GF-D8 (cell line): ENCODE measurements at places on chromosomes 6 and 20.
A peak's percentile ranks its signal among the peaks of the same experiment; 100 is the strongest.

- DNase-seq: no peak
Measured at GRCh38 chr6:101747716-101748115, 354.2 kb downstream of the GRIK2 start.

- DNase-seq: no peak
Measured at GRCh38 chr20:31856516-31856915, 11.1 kb upstream of the FOXS1 start.

DNA sequence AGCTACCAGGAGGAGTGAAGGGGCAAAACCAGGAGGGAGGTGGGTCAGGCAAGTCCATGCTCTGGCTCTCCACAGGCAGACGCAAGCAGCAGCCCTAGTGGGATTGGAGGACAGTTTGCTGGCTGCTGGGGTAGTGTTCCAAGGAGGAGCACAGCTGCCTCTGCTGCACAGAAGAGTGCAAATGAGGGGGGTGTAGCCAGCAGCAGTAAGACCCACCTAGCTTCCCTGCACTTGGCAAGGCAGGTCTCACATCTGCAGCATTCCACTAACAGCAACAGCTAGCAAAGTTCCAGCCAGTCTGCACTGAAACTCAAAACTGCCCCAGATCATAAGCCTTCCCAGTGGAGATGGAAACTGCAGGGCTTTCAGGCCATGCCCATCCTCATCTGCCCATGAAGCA, 405.0 kb downstream of the UTRN start:
- DNase-seq: no peak

- DNase-seq: no peak
Measured at GRCh38 chr20:8518878-8519277, 386.8 kb downstream of the PLCB1 start.

- no peak for DNase-seq
Measured at GRCh38 chr20:45097485-45098102, 3.3 kb downstream of the KCNS1 start.

DNA sequence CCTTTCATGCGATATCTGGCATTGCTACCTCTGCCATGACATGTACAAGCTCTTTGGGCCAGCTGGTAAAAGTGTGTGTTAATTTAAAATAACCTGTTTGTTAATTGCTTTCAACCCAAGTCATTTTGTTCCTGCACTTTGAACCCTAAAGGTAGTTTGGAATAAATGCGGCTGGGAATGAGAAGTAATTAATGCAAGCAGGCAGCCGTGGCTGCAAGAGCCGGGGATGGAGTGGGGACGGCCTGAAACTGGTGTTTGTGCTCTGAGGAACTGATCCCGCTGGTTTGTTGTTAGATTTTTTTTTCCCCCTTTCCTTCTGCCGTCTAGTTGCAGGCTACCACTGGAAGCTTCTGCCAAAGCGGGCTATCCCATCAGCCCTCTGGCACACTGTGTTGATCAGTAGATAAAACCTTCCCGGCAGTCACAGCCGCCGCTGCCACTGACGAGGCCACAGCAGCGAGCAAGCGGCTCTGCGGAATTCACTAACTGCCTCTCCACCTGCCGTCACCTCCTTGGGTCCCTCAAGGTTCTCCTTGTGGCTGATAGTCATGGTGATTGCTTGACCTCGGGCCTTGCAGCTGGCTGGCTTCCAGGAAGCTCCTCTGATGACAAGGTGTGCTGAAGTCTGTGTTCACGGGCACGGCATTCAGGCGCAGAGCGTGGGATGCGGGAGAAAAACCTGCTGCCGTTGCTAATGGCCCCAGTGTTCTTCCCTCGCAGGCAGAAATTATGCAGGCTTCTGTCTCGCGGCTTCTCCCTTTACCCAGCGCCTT, 315.9 kb downstream of the TFAP2A start:
- DNase-seq: no peak

DNA sequence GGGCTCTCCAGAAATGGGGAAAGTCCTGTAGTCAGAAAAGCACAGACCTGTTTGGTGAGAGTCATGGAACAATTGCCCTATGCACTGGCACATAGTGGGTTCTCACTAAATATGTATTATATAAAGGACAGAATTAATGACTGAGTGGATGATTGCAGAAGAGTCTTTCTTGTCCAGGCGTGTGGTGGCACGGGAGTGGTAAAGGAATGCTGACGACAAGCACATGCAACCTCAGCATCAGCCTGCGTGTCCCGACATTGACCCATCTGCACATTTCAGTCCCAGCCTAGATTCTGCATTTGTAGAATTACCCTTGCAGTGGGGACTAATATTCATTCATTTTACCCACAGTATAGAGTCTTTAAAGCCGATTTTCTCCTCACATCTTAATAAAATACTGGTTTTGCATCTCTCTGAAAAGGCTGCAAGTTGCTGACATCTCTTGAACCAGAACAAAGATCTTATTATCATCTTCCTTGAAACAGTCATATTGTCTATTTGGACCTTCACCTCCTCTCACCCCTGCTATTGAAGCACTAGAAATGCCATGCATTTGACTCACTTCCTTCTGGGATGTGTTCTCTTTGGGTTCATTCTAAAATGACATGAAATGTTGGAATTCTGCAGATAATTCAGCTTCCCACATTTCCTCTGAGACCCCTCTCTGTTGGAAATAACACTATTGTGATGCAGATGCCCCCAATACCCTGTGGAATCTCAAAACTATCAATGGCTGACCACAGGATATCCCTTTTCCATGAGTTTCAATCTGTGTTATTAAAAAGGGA, 883.6 kb upstream of the FLRT3 start:
- DNase-seq: no peak

GRCh38 chr6:167898673-167899311, 72.1 kb downstream of the AFDN start:
- DNase-seq: peak; percentile 4

DNA sequence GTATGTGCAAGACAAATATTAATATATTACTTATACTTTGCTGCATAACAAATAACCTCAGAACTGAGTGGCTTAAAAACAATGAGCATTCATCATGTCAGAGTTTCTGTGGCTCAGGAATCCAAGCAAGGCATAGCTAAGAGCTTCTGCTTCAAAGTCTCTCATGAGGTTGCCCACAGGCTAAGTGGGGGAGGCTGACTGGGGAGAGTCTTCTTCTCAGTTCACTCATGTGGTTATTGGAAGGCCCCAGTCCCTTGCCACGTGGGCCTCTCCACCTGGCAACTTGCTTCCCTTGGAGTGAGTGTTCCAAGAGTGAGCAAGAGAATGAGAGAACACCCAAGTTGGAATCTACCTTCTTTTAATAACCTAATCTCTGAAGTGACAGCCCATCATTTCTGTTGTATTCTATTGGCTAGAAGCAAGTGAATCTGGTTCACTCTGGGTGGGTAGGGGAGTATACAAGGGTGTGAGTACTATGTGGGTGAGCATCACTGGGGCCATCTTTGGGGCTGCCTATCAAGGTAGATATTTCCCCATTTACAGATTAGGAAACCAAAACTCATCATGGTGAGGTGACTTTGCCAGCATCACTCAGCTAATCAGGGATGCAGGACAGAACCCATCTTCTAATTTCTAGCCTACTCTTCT, 36.0 kb downstream of the DNAH8 start:
- DNase-seq: no peak

DNA sequence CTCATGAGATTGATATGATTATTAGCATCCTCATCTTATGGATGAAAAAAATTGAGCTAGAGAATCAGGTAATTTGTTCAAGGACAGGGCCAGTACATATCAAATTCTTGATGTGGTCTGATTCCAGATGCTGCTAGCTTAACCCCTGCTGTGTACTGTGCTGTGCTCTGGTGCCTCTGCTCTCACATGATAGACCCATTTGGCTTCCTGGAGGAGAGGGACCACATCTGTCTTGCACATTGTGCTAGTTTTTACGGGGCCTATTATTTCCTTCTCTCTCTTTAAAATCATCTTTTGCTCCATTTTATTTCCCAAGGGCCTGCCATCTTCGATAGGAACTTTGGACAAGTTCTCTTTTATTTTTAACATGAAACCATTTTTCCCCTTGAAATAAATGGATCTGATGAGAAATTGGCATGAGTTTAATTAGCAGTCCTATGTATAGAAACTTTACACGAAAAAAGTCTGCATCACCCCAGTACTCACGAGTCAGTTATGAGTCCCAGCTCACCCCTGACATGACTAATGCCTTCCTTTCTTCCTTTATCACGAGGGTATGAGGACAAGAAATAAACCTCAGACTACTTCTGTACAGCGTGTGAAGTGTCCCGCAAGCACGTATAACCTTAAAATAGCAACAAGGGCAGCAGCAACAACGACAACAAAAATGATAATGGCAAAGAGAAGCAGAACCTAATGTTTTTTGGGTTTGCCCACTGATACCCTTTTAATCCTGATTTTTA, 26.5 kb downstream of the CD109 start:
- DNase-seq: no peak

DNA sequence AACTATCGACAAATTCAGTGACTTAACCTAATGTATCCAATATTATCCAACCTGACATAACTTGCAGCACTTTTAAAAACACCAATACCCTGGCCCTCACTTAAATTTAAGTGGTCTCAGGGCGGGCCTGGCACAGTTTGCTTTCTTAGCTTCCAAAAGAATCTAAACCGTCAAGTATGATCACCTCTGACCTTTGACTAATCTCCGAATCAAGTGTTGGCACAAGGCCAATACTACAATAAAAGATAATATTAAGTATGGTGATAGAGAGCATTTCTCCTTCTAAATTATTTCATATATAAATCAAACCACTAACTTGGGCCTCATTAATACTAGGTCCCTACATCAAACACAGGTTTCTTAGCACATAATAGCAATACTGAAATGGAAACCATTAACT, 153.0 kb downstream of the PTPRK start:
- no peak for DNase-seq

DNA sequence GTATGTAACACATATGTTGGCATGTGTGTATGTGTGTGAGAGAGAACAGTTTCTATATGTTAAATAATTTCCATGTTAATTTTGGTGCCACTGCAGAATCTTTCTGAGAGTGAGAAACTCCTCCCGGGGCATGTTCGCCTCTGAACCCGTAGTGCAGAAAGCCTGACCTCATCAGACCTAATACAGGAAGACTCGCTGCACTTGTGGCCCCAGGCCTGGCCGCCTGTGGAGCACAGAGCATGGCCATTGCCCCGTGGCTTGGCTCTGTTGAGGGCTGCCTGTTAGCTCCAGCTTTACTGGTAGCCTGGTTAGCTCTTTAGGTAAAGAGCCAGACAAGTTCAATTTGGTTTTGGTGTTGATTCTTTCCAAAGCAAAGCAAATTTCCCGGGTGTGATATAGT, 25.5 kb downstream of the FARS2 start:
- no peak for DNase-seq

DNA sequence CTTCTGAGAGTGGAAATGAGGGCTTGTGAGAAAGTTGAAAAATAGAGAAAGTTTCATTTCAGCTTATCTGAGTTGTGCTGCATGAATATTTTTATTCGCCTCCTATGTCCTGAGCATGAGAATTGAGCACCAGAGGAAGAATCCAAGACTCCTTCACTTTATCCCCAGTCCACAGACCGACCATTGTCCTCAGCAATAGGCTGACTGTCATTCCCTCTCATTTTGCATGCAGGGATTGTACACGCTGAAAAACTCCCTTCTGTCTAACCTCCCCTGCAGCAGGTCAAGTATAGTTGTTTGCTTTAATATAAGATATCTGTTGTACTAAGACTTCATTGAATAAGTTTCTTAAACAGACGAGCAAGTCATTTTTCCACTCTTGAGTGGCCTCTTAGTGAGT, 437.6 kb downstream of the PRKN start:
- no peak for DNase-seq

DNA sequence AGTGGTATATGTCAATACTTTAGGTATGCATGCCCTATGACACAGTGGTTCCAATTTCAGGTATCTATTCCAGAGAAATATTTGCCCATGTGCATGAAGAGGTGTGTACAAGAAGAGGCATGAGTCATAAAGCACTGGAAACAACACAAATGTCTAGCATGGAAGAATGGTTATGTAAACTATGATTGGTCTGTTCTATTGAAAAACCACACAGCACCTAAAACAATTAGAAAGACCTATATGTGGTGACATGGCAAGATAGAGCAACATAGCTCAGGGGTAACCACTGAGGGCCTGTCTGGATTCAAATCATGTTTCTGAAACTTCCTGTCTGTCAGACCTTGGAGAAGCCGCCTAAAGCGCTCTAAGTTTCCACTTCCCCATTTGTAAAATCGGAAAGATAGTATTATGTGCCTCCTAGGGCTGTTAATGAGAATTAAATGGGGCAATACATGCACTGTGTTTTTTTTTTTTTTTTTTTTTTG, 76.0 kb upstream of the SHLD1 start:
- peak; percentile 83 for DNase-seq

DNA sequence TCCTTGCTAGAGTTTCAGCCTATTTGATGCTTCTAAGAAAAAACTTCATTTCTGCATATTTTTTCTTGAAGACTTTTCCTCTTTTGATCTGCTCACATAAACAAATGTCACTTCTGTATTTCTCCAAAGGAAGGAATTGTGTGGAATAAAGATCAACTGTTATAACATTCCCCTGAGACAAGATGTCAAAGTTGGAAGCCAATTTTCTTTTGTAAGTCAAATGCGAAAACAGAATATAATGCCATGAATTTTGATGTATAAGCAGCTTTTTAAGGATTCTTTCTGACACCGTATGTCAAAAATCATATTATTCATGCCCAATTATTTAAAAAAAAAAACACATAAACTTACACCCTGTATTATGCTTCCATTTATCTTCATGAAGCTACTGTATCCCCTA, 70.3 kb upstream of the NHSL1 start:
- no peak for DNase-seq

DNA sequence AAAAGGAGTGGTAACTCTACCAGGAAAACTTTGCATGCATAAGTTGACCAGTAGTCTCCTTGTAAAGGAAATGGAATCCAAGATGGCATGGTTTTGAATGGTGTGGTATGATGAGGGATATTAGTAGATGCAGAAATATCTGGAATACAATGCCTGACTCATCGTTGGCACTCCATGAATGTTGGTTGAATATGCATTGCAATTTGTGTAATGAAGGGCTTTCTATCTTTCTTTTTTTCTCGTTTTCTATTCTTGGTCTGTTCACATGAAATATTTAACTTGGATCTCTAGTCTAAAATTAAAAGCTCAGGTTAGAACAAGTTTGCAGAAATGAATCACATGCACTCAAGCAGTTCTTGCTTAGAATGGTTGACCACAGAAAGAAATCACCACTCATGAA, 277.3 kb upstream of the PRND start:
- no peak for DNase-seq

DNA sequence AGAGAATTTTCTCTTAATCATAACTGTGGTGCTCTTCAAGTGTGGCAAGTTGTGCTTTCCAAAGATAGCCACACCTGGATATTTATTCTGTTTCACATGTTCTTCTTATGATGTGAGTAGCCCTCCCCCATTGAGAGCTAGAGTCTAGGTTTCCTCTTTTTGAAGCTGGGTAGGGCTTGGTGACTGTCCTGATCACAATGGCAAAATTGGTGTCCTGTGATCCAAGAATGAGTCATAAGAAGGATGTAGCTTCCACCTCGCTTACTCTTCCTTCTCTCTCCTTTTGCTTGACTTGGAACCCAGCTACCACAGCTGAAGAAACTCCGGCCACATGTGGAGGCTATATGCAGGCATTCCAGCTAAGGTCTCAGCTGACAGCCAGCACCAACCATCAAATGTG, 7.4 kb upstream of the IGF2R start:
- DNase-seq: no peak

- DNase-seq: no peak
Measured at GRCh38 chr6:3260296-3260695, 1.5 kb downstream of the PSMG4 start.
